Fibroblast of pulmonary artery (primary cell): ENCODE measurements at places on chromosomes 12 and 14.

DNA sequence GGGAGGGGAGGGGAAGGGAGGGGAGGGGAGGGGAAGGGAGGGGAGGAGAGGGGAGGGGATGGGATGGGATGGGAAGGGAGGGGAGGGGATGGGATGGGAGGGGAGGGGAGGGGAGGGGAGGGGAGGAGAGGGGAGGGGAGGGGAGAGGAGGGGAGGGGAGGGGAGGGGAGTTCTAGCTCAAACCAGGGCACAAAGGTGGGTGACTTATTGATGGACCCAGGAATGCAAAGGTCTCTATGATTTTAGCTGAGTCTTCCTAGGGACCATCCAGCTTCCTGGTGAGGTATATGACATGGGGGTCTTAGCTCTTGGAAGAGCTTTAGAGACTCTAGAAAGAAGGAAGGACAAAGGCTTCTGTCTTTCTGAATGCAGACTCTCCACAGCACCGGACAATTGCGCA is 42.3 kb downstream of the ANO2 start:
- no peak for DNase-seq

DNA sequence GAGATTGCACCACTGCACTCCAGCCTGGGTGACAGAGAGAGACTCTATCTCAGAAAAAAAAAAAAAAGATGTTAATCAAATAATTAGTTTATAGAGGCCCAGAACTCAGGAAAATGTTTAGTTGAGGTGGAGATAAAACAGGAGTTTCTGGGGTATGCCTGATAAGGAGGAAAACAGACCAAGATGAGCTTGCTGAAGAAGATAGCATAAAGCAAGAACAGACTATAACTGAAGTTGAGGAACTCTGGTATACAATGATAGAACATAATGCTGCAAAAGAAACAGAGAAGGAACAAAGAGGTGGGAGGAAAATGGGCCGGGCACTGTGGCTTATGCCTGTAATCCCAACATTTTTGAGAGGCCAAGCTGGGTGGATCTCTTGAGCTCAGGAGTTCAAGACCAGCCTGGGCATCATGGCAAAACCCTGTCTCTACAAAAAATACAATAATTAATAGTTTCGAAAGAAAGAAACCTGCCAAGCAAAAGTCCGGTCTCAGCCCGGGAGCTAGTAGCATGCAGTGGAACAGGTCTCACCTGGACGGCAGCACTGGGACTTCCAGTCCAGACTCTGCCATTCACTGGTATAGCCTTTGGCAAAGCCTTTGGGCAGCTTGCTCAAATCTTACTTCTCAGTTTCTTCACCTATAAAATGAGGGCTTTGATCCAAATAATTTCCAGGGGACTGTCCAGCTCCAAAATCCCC is 25.4 kb downstream of the SLC35E3 start:
- DNase-seq, result no peak

DNA sequence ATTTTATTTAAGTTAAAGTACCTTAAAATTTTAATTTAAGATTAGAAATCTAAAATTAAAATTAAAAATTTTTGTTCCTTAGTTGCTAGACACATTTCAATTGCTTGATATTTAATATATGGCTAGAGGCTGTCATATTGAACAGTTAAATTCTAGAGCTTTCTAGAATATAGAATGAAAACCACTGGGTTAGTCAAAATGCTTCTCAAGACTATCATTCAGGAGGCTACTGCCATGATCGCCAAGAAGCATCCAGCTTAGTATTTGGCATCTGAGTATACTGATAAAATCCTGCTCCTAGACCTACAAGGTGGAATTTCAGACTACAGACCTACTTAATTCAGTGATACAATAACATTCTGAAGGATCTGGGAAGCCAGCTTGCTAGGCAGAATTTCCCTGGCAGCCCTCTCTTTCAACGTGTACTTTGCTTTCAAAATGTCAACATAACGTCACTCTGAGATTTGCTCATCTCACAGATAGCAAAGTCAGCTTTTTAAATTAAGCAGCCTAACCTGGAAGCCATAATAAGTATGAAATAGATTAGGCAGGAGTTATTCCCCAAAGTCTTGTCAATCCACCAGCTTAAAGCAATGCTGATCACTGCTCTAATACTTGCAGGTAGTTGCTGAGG is 525.8 kb downstream of the FSCB start:
- DNase-seq, result no peak

GRCh38 chr12:128790221-128790620 is 33.5 kb downstream of the SLC15A4 start:
- DNase-seq, result no peak
